ENCODE measurements at places on chromosomes 12 and 14.

DNA sequence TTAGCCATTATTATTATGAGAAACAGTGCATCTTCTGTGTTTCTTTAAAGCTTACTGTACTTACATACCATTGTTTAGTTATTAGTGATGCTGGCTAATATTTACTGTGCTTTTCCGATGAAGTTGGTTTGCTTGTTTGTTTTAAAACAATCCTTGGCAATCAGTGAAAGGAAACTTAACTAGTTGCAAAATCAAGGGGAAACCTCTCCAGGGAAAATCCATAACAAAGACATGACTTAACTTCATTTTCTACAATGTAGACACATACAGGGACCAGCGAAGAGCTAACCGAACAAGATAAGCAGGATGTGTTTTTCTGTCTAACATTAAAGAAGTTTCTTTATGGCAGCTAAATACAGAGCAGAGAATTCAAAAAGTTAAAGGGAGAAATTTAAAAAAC lies 102.5 kb upstream of the PARP11 start:
- DNase-seq, result no peak

DNA sequence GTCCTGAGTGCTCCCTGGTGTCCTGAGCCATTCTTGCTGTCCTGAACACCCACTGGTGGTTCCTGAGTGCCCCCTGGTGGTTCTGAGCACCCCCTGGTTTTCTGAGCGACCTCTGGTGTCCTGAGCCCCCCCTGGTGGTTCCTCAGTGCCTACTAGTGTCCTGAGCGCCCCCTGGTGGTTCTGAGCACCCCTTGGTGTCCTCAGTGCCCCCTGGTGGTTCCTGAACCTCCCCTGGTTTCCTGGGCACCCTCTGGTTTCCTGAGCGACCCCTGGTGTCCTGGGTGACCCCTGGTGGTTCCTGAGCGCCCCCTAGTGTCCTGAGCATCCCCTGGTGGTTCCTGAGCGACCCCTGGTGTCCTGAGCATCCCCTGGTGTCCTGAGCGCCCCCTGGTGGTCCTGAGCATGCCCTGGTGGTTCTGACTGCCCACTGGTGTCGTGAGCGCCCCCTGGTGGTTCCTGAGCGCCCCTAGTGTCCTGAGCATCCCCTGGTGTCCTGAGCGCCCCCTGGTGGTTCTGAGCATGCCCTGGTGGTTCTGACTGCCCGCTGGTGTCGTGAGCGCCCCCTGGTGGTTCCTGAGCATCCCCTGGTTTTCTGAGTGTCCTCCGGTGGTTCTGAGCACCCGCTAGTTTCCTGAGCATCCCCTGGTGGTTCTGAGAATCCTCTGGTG lies 473.1 kb downstream of the TMEM121 start:
- peak; percentile 89 for DNase-seq

DNA sequence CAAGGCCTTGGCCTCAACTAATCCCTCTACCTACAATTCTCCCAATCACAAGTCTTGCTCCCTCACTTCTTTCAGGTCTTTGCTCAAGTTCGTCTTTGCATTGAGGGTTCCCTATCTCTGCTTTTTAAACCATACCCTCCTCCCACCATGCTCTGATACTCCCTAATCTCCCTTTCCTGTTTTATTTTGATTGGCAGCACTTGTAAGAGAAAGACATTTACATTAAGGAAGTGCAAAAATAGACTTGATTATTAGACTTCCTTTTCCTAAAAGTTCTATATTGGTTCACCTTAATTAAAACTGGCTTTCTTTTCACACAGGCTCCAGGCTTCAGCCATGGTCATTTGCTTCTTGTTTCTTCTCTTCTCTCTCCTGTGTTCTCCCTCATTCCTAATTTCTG lies 18.3 kb upstream of the WIF1 start:
- no peak for DNase-seq

DNA sequence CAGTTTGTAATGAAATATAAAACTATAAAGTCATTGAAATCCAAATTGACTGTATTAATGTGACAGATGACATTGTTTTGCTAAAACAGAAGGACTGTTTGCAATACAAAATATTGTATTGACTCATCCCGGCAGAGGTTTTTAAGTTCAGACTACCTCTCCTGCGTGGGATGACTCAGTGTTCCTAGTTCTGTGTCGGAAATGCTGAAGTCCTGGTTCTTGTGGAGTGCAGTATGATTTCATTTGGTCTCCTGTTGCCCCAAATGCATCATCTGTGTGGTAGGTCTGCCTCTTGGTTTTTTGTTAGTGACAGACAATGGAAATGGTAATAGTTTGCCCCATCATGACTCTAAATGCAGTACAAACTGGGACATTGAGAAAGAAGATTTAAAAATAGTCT lies 27.8 kb downstream of the PELI2 start:
- DNase-seq, result no peak

DNA sequence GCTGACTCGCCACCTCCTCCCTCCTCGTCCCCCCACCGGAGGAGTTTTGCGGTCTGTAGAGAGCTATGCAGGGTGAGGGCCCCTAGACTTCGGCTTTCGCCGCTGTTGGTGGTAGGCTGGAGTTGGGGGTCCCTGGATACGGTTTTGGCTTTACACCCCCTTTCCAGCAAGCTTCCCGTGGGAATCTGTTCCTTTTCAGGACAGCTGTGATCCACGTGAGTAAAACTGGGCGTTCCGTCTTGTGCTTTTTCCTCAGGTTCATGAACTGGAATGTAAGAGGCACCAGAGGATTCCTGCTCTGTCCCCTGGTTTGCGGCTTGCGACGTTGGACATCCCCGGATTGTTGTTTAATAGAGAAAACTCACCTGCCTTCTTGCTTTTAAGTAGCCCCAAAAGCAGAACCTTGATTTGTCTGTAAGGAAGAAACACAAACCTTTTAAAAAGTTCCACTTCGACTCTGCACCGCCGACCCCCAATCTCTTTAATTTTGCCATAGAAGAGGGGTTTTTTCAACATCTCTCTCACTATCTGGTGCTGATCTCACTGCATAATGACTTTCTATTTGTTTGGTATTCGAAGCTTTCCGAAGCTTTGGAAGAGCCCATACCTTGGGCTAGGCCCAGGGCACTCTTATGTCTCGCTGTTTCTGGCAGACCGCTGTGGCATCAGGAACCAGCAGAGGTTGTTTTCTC lies 490 bp downstream of the PRORP start:
- no peak for DNase-seq

GRCh38 chr12:117593815-117594400 lies 232.5 kb upstream of the NOS1 start:
- DNase-seq, result no peak
